ENCODE measurements at places on chromosomes 2 and 18. TPM values are rescaled to one million over a fixed set of nuclear protein-coding genes. Genes with fewer than 3 reads are reported as not detected.

GRCh38 chr2:39379643-39380524, 57.2 kb downstream of the MAP4K3 start:
- DNase-seq, result no peak

DNA sequence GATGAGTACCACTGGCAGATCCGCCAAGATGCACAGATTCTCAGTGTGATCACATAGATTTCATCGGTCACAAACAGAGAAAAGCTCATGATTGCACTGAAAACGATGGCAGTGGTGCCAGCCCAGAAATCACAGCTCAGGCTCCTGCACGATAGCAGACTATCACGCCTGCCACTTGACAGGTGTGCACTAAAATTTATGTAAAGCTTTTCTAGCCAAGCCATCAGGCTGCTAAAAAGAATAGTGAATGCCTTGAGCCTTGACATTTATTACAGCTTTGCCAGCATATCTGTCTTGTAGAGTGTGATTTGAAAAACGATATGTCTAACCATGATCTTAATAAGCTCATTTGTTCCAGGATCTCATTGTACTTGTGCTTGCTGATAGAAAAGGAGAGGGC, 409.5 kb upstream of the CWC22 start:
- no peak for DNase-seq

GRCh38 chr2:239137165-239137897, 263.5 kb downstream of the HDAC4 start:
- DNase-seq, result no peak

Gene ANKRD23
- total RNA-seq, result 5.9 TPM

- DNase-seq, result no peak
Observed at GRCh38 chr2:239386872-239387445, 13.9 kb downstream of the HDAC4 start.

DNA sequence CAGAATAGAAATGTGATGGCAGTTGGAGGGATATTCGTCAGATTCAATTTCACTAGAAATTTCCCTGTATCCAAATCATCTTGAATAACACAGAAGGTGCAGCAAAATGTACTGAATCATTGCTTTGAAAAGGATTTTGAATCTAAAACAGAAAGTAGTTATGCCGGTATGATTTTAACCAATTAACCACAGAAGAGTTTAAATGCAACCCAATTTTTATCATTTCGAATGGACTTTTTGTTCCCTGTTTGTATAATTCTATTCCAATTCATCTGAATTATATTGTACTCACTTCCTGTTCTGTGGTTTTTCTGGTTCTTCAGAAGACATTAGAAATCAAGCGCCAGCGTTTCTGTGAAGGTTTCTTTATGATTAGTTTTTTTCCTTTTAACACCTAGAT, 190.4 kb downstream of the MYO3B start:
- no peak for DNase-seq

- no peak for DNase-seq
Observed at GRCh38 chr2:130921164-130921476, 84.4 kb downstream of the ARHGEF4 start.

Gene SERPINB11
- total RNA-seq, result not detected

DNA sequence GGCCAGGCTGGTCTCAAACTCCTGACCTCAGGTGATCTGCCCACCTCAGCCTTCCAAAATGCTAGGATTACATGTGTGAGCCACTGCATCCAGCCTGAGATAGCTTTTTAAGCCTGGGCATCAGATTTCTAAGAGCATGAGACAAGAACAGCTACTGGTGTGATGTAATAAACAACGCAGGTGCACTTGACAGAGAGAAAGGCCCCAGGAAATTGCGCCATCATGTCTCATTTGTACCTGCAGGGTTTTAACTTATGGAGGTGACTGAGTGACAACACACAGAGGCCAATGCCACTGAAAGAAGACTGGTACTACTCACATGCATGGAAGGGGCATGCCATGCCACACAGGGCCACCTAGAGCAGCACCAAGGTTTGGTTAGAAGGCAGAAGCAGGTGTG, 209.4 kb downstream of the SP3 start:
- no peak for DNase-seq

DNA sequence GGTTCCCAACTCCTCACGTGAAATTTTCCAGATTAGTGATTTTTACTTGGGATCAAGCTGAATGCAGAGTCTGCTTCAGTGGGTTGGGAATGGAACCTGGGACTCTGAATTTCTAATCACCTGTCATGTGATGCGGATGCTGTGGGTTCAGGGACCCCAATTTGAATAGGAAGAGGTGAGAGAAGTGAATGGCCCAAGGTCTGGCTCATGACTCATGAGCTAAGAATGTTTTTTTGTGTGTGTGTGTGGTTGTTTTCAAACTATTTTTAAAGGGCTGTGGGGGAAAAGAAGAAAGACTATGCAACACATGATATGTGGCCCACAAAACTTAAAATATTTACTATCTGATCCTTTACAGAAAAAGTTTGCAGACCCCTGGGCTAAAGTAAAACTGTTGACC, 108.5 kb upstream of the CYRIA start:
- no peak for DNase-seq

DNA sequence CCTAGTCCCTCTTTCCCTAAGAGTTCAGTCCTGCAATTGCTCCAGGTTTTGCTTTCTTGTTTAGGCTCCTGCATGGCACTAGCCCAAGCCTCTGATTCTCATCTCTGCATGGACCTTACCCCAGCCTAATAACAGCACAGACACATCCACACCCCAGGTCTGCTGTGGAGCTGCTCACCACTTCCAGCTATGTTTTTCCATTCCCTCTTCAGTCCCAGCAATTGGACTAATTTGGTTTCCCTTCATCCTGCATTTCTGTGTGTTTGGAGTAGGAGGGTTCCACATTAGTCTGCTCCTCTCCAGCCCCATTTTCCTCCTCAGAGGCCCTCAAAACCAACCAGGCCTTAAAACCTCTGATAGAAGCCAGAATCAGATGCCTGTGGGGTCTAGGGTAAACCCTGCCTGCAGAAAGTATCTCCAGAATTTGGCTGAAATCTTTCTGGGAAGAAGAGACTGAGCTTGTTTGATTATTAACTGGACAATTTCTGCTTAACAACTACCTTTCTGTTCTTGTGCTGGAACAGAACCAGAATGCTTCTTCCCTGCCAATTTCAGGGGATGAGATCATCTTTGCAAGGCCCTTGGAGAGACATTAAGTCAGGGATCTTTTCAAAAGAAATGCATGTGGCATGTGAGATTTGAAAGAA, 95.9 kb downstream of the GFPT1 start:
- no peak for DNase-seq

DNA sequence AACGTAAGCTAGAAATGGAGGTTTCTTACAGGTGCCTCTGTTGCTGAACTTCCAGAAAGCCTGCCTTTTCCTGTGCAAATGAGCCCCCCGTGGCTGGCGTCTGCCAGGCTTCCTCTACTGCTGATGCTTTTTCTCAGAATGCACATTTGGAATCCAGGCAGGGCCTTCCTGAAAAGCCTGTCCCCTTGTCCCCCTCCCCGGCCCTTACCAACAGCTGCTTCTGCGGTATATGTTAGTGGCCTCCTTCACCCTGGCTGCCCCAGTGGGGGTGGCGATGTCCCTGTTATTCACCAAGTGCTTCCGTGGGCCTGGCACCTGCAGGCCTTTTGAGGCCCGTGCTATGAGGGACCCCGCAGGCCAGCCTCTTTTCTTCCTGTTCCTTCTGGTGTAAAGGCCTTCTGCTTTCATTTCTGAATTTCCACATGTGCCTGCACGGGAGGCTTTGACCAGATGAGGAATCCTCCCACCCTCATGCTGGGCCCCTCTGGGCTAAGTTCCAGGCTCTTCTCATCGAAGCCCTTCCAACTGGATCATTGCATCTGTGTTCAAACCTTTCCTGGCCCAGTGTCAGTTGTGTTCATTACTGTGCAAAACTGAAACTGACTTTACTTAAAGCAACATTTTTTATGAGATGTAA, 10.4 kb downstream of the CNDP2 start:
- DNase-seq, result no peak

Gene TMEM247
- total RNA-seq, result not detected

- DNase-seq, result no peak
Observed at GRCh38 chr18:76167410-76167809, 327.6 kb downstream of the ZNF516 start.

GRCh38 chr2:206958261-206958660, 18.9 kb downstream of the CPO start:
- DNase-seq, result no peak

DNA sequence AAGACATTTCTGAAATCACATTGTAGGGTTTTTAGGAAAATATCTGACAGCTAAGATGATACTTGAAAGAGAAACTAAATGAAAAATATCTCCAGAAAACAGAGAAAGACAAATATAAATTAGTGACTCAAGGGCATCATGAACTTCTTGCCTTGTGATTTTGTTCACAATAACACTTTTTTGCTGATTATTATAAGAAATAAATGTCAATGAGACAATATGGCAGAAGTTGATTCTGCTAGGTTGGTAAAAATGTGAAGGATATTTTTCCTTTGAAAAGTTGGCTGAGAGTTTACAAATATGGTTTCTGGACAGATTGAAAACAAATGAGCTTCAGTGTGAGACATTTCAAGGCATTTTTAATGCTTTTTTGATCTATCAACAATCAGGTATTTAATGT, 1631.2 kb upstream of the ACVR2A start:
- DNase-seq, result no peak

GRCh38 chr2:158578703-158579330, 122.1 kb downstream of the PKP4 start:
- DNase-seq, result no peak

GRCh38 chr2:24675338-24675737, 117.9 kb downstream of the PTRHD1 start:
- no peak for DNase-seq

GRCh38 chr2:206979365-206979764, 40.0 kb downstream of the CPO start:
- no peak for DNase-seq

DNA sequence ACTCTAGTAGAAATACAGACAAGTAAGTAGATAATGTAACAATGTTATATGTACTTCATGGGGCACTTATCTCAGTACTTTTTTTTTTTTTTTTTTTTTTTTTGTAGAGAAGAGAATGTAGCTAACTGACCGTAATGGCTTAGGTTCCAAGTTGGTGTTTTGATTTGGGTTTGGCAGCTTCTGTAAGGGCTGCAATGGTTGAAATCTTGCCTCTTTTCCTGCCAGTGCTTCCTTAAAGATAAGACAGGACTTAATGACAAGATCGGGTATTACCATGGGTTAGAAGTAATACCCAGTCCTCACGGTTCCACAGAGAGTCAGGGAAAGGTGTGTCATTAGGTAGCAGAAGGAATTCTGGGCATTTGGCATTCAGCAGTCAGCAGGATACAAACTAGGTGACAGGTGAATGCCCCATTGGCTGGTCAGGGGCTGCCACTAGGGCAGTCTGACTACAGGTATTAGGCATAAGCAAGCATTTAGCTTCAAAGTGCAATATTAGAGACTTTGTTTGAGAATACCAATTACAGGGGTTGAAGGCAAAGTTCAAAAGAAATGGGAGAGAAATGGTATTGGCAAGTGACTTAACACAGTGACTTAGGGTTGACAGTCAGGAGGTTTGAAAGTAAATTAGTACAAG, 189.4 kb upstream of the RND3 start:
- no peak for DNase-seq

DNA sequence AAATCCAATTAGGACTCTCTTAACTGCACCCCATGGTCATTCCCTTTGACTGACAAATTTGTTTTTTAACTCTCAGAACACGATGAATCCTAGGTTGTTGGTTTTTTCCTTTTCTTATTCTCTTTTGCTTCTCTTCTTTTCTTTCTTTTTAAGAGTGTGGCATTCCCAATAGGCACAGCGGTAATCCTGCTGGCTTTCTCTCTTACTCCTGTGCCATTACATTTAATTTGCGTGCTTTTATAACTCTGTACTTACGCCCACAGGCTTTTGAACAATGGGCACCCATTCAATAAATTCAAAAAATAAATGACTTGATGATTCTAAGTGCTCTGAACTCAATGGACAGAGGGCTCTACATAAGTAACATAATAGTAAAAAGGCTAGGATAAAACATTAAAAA, 189.0 kb upstream of the SMAD7 start:
- no peak for DNase-seq

GRCh38 chr2:168156661-168157060, 90.7 kb downstream of the STK39 start:
- DNase-seq, result no peak

GRCh38 chr2:187504312-187504921, 49.8 kb downstream of the TFPI start:
- DNase-seq, result no peak

Gene ALK
- total RNA-seq, result 0.78 TPM

GRCh38 chr2:75476761-75477160, 84.0 kb downstream of the EVA1A start:
- DNase-seq, result no peak

- no peak for DNase-seq
Observed at GRCh38 chr2:176525086-176525485, 255.8 kb downstream of the MTX2 start.

Gene SPATA3
- total RNA-seq, result not detected

Gene OR6B2
- not detected for total RNA-seq

Gene RGPD6
- 115 TPM for total RNA-seq

DNA sequence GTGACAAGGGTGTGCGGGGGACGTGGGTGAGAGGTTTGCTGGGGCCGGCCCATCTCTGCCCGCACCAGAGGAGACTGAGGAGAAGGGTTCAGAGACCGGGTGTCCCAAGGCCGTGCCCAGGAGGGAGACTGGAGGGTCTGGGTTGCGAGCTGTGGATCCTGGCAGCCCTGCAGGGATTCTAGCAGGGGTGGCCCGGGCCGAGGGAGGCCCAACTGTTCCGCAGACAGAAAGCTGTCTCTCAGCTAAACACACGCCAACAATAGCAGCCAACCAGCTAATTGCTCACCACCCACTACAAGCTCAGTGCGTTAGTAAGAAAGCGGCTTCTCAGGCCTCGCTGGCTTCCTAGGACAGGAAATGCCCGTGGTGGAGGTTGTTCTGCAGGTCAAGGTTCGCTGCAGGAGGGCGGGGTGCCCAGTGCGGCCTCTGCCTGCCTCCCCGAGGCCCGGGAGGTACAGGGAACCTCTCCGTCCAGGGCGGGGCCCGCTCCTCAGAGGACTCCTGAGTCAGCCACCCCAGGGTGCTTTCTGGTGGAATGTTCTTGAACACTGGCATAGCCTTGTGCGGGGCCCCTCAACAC, 282.0 kb upstream of the PXDN start:
- DNase-seq, result no peak

Gene COPS8
- 139 TPM for total RNA-seq

- no peak for DNase-seq
Observed at GRCh38 chr2:53510401-53510800, 257.2 kb upstream of the CHAC2 start.

- no peak for DNase-seq
Observed at GRCh38 chr2:230494980-230495379, 79.0 kb downstream of the SP100 start.

DNA sequence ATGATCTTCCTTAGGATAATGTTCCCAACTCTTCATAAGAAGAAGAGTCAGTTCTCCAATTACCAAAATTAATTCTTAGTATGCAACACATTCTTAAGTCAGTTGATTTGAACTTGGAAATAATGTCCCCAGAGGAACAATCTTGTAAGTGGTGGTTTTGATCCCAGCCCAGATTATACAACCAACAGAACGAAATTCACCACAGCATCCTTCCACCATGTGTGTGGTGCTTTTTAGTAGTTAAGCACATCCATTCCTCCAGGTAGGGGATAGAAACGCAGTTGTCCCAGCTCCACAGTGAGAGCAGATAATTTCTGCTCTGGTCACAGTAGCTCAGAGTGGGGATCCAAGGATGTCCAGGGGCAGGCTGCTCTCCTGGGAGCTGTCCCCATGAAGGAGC, 161.7 kb upstream of the SLC39A10 start:
- no peak for DNase-seq
